Left kidney (tissue), 8 donors: ENCODE measurements at places on chromosomes 3 and 15. TPM values are rescaled to one million over a fixed set of nuclear protein-coding genes. Genes with fewer than 3 reads are reported as not detected.

The IGSF11 gene
- polyA plus RNA-seq, result 5.8 TPM

The ANXA2 gene
- 510 TPM for polyA plus RNA-seq

The SLC27A2 gene
- 70.6 TPM for polyA plus RNA-seq

The CCR1 gene
- polyA plus RNA-seq, result 2.0 TPM

The SERPINI2 gene
- 1.9 TPM for polyA plus RNA-seq

The TRAT1 gene
- polyA plus RNA-seq, result not detected

The MEF2A gene
- 59.3 TPM for polyA plus RNA-seq

The DHX30 gene
- polyA plus RNA-seq, result 65.3 TPM

The CMTM6 gene
- polyA plus RNA-seq, result 77.0 TPM

The LRRC49 gene
- polyA plus RNA-seq, result 20.9 TPM

The SV2B gene
- 0.67 TPM for polyA plus RNA-seq

The ELP6 gene
- 47.8 TPM for polyA plus RNA-seq
